Umbilical cord (tissue), 2 donors: ENCODE measurements at places on chromosomes 4 and X. TPM values are rescaled to one million over a fixed set of nuclear protein-coding genes. Genes with fewer than 3 reads are reported as not detected.

GRCh38 chr4:1075225-1075624 lies 38.1 kb downstream of the RNF212 start:
- no peak for DNase-seq

GRCh38 chrX:138082251-138082650 lies 516.3 kb downstream of the ZIC3 start:
- no peak for DNase-seq

DNA sequence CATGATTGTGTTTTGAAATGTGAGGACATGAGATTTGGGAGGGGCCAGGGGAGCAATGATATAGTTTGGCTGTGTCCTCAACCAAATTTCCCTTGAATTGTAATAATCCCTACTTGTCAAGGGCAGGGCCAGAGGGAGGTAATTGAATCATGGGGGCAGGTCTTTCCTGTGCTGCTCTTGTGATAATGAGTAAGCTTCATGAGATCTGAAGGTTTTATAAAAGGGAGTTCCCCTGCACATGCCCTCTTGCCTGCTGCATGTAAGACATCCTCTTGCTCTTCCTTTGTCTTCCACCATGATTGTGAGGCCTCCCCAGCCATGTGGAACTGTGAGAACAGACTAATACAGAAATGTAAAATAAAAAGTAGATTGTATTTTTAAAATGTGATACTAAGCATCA lies 1294.9 kb downstream of the ADGRL3 start:
- no peak for DNase-seq

DNA sequence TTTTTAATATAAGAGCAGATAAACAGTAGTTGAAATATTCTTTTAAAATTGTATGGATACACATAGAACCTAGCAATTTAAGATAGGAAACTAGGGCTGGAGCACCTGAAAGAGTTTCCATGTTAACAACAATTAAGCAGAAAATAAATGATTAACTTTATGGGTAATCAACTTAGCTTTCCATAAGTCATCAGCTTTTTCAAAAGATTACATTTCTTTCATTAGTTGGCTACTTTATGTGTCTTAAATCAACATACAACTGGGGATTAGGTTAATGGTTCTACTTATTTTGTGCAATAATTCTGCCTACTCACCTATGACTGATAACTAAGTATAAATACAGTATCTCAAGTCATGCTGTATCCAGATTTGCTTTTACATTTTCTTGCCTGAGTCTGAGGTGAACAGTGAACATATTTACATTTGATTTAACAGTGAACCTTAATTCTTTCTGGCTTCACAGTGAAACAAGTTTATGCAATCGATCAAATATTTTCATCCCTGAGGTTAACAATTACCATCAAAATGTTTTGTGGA lies at the start of gene ANXA10:
ANXA10 (plus strand) TSS at position 362 of the 537 bp plus-strand sequence; CDS start at position 526, 164 bp downstream.
- DNase-seq, result no peak

TCEANC gene
- total RNA-seq, result 6.0 TPM

GRCh38 chr4:29304595-29304994 lies 1415.6 kb upstream of the PCDH7 start:
- DNase-seq, result no peak

GRCh38 chrX:129900054-129900453 lies 5.9 kb upstream of the UTP14A start:
- no peak for DNase-seq

CSAG2 gene
- total RNA-seq, result not detected
